Myometrial cell (primary cell): ENCODE measurements at places on chromosomes 3 and 15. TPM values are rescaled to one million over a fixed set of nuclear protein-coding genes. Genes with fewer than 3 reads are reported as not detected.

ZNF501 gene
- total RNA-seq, result 3.5 and 4.3 TPM in 2 replicates

PLA2G4D gene
- total RNA-seq, result not detected in 2 replicates

LPP gene
- total RNA-seq, result 26.2 and 56.0 TPM in 2 replicates

MEIS2 gene
- 57.4 and 65.4 TPM in 2 replicates for total RNA-seq

MUC20 gene
- total RNA-seq, result 1.7 TPM in 1 of 2 replicates, not detected in the other

DPH3 gene
- 16.4 and 20.7 TPM in 2 replicates for total RNA-seq

TRH gene
- 0.18 and 0.86 TPM in 2 replicates for total RNA-seq

SLC51B gene
- total RNA-seq, result not detected in 2 replicates

DLEC1 gene
- total RNA-seq, result 0.18 TPM in 1 of 2 replicates, not detected in the other

LIPH gene
- total RNA-seq, result under 0.01 and 0.53 TPM in 2 replicates

SCAMP5 gene
- total RNA-seq, result 2.0 and 5.5 TPM in 2 replicates

DNAJA4 gene
- 2.9 and 4.1 TPM in 2 replicates for total RNA-seq

TBC1D21 gene
- not detected in 2 replicates for total RNA-seq

POC1A gene
- total RNA-seq, result 11.2 and 15.8 TPM in 2 replicates

PLA2G4E gene
- total RNA-seq, result not detected in 2 replicates

PFN2 gene
- 200 and 229 TPM in 2 replicates for total RNA-seq

GMNC gene
- not detected in 2 replicates for total RNA-seq

SHC4 gene
- 1.9 and 2.9 TPM in 2 replicates for total RNA-seq

AGBL1 gene
- total RNA-seq, result not detected in 2 replicates

HGD gene
- total RNA-seq, result not detected in 2 replicates

USP50 gene
- not detected in 2 replicates for total RNA-seq

FOXP1 gene
- 18.5 and 20.6 TPM in 2 replicates for total RNA-seq

AP3B2 gene
- 0.53 TPM in 1 of 2 replicates, not detected in the other for total RNA-seq

GXYLT2 gene
- total RNA-seq, result 11.7 and 18.2 TPM in 2 replicates

SIDT1 gene
- 0.35 TPM in 1 of 2 replicates, not detected in the other for total RNA-seq

GNL3 gene
- 94.5 and 114 TPM in 2 replicates for total RNA-seq

PAK6 gene
- not detected in 2 replicates for total RNA-seq

SEMA3F gene
- 5.2 and 7.8 TPM in 2 replicates for total RNA-seq

GABRG3 gene
- total RNA-seq, result not detected in 2 replicates

ERC2 gene
- total RNA-seq, result not detected in 2 replicates

SPINT1 gene
- 8.4 and 9.0 TPM in 2 replicates for total RNA-seq

PRR23B gene
- not detected in 2 replicates for total RNA-seq

IL5RA gene
- not detected in 2 replicates for total RNA-seq

GOLGA6L9 gene
- total RNA-seq, result under 0.01 and 1.6 TPM in 2 replicates

ABHD2 gene
- 29.1 and 32.9 TPM in 2 replicates for total RNA-seq

THRB gene
- 3.7 and 7.3 TPM in 2 replicates for total RNA-seq

TF gene
- total RNA-seq, result not detected in 2 replicates

HRG gene
- not detected in 2 replicates for total RNA-seq

C3orf22 gene
- total RNA-seq, result not detected in 2 replicates

PODXL2 gene
- 0.29 and 0.35 TPM in 2 replicates for total RNA-seq

LRRK1 gene
- 5.7 and 10.7 TPM in 2 replicates for total RNA-seq

BTLA gene
- not detected in 2 replicates for total RNA-seq

FBXO40 gene
- total RNA-seq, result not detected in 2 replicates
